ENCODE measurements at places on chromosomes 2 and 18.

DNA sequence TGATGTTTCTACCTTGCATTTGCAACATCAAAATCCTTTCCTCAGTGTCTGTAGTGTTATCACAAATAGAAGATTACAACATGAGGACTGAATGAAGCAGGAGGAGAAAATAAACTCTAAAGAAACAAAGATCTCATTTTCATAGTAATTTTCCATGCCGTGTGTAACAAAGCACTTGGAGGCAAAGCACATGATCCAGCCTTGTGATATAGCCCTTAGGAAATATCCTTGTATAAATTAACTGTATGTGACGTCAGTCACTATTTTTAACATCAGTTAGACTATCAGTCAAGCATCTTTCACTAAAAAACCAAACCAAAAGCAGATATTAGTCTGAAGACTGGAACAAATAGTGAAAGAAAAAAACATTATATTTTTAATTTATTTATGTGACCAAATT is 492.1 kb upstream of the CNTNAP5 start:
- DNase-seq: no peak

DNA sequence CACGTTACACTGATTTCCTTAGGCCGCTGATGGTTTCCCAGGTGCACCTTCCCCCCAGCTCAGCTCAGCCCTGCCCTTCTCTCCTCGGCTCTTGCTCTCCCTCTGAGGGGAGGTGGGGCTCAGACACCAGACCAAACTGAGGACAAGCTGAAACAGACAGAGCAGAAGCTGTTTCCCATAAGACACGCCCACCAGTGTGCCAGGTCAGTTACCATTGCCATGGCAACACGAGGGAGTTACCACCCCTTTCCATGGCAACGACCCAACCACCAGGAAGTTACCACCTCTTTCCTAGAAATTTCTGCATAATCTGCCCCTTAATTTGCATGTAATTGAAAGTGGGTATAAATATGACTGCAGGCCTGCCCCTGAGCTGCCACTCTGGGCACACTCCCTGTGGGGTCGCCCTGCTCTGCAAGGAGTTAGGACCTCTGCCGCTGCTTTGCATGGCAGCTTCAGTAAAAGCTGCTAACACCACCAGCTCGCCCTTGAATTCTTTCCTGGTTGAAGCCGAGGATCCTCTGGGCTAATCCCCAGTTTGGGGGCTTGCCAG is 120.9 kb upstream of the SMIM21 start:
- peak; percentile 80 for DNase-seq

DNA sequence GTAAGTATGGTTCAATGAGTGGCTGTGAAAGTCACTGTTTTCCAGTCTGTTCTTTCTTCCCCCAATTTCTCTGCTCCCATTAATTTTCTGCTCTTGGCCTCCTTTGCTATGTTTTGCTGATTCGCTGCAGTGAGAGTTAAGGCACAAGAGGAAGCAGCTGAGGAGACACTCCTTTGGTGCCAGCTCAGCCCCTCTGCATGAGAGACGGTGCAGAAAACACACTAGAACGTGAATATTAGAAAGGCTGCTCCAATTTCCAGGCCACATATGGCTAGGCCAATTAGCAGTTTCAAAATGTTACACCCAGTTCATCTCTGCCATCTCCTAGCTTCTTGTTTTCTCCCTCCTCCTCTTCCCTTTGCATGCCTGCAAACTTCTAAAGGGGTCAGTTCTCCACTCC is 38.9 kb downstream of the AKAIN1 start:
- no peak for DNase-seq

- DNase-seq: no peak
These were observed 348.1 kb downstream of the SOCS6 start for GRCh38 chr18:70636991-70637390.

DNA sequence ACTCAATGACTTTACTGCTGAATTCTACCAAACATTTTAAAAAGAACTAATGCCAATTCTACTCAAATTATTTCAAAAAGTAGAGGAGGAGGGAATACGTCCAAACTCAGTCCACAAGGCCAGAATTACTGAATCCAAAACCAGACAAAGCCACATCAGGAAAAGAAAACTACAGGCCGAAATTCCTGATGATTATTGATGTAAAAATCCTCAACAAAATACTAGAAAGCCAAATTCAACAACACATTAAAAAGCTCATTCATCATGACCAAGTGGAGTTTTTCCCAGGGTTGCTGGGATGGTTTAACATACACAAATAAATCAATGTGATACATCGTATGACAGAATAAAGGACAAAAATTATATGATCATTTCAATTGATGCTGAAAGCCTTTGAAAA is 103.9 kb upstream of the UBE2E3 start:
- no peak for DNase-seq

DNA sequence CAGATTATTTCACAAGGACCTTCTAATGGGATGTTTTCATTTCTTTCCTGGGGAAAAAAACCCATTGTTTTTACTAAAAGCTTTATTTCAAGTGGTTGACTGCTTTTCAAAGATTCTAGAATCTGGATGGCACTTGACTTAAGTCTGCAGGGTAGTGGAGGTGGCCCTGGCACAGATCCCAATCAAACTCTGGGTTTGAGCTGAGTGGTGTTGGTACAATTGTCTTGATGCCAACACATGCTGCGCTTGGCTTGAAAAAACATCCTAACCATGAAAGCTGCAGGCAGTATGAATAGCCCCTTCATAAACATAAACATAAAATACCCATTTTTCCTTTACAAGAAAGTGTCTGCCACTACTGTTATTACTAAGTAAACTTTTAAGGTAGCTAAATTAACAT is 3.6 kb downstream of the PAPOLG start:
- no peak for DNase-seq

DNA sequence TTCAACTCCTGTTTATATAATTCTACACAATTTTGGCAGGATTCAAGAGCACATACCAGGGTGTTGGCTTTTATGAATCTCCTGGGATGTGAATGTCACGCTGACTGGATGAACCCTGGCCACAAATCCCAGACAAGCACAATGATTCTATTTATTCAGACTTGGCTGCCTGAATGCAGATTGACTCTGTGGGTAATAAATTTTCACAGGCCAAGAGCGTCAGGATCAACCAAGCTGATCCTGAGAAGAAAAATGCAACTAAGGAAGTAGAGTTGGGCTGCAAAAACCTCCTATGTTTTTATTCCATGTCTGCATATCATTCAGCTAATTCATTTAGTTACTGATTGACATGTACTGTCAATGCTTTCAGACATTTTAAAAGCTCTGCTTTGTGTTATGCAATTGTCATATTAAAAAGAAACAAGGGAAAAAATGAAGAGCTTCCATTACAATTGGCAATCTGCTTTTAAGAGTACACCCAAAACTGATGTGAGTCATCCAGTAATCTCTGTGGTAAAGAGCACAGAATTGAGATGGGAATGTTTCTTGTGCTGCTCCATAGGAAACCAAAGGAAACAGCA is 173.0 kb upstream of the REV1 start:
- DNase-seq: no peak

DNA sequence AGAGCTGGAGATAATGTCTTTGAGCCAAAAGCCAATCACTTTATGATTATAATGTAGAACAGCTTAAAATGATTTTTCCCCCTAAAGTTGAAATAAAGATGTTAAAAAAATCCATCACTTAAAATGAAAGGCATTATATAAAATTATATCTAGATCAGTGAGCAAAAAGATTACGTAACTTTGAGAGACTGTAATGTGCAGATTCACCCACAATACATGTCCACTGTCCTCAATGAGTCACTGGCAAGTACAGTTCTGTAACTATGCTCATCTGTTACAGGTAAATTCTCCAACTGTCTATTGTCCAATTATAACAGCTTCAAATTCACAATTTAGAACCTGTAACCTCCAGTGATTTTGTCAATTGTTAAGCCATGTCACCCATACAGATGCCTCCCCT is 19.0 kb downstream of the FAM161A start:
- DNase-seq: no peak

GRCh38 chr2:201151127-201151981 is 31.6 kb upstream of the CASP10 start:
- no peak for DNase-seq

DNA sequence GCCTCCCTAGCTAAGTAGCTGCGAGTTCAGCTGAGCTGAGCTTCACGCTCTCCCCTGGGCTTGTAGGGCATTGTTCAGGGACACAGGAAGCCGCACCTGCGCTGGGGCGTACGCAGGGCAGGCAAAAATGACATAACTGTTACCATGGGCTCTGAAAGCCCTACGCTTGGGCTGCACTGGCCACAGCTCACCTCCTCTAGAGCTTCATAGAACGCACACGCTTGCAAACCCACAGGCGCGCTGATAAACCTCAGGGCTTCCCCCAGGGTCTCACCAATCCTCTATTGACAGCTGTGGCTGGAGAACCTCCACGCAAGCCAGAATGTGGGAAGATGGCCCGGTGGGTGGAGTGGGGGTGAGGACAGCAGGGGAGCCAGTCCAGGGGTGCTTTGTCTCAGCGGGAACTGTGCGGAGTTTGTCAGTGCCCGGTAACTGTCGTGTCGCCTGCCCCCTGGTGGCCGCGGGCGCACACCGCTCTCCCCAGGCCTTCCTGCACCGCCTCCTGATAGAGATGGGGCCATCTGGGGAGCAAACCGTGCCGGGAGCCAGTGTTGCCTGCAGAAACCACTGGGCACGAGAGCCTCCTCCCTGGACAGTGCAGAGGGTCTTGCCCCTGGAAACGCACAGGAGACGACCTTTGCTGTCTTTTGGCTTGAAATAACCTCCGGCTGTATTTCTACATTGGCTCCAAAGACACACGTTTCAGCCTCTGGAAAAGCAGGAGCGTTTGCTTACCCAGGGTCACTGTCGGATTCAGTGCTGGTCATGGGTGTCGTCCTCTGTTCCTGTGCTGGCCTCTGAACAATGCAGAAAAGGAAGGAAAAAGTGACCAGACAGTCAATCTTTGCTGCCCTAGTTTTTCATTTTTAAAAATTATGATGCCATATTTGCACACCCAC is 17.0 kb upstream of the CIDEA start:
- DNase-seq: no peak

DNA sequence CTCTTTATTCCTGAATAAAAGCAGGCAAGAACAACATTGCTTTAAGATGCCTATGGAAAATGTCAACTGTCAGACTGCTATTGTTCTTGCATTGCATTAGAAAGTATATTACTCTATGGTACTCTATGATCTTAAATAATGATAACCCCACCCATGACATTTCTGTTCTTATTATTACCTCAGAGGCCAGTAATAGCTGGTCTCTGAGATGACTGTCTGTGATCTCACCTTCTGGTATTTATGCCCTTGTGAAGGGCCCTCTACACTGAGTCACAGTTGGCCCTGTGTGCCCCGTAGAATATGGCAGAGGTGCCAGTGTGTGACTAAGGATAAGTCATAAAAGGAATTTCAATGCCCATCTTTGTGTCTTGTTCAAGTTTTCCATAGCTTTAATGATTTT is 61.0 kb downstream of the SPP2 start:
- DNase-seq: no peak

- DNase-seq: no peak
These were observed 4.8 kb downstream of the RESP18 start for GRCh38 chr2:219327719-219328118.

DNA sequence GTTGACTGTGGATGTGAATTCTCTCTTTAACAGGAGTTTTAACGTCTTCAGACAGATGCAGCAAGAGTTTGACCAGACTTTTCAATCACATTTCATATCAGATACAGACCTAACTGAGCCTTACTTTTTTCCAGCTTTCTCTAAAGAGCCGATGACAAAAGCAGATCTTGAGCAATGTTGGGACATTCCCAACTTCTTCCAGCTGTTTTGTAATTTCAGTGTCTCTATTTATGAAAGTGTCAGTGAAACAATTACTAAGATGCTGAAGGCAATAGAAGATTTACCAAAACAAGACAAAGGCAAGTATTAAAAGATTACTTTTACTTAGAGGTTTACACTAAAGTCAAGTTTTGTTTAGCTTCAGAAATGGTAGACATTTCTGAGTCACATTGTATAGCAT is 30.2 kb upstream of the TYMS start:
- DNase-seq: no peak

DNA sequence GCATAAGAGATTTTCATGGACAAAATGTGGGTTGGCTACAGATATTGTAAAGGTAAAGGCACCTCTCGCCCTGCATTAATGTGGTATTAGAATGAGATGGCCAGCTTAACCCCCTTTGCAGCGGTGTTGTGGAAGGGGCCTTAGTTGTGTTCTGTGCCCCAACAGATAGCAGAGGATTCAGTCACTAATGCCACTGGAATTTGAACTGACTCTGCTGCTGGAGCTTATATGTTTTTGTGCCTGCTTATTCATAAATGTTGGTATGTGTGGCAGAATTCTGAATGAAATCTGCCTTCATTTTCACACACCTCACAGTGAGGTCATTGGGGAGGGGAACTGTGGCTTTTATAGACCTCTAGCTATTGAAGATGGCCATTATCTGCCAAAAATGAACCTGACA is 90.7 kb upstream of the ITGA6 start:
- DNase-seq: no peak

GRCh38 chr18:79429785-79430281 is 34.1 kb downstream of the NFATC1 start:
- DNase-seq: no peak

DNA sequence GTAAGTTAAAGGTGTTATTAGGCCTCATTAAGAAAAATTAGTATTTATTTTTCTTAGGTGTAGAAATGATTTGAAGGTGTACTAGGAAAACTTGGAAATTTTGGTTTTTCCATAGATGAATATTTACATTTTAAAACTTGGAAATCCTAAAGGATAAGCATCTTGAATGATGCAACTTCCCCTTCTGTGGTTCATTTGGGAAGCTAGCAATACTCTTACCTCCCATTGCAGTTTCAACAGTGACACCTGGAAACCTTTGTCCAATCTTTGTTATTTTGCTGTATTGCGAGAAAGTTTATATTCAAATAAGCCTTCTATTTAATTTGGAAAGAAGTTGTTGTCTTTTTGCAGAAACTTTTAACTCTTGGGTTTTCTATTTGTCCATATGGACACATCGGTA is 68.5 kb downstream of the ZEB2 start:
- no peak for DNase-seq

GRCh38 chr2:235495373-235496238 is 1.8 kb downstream of the AGAP1 start:
- no peak for DNase-seq

- no peak for DNase-seq
These were observed 207.6 kb upstream of the TANK start for GRCh38 chr2:160952464-160953254.

DNA sequence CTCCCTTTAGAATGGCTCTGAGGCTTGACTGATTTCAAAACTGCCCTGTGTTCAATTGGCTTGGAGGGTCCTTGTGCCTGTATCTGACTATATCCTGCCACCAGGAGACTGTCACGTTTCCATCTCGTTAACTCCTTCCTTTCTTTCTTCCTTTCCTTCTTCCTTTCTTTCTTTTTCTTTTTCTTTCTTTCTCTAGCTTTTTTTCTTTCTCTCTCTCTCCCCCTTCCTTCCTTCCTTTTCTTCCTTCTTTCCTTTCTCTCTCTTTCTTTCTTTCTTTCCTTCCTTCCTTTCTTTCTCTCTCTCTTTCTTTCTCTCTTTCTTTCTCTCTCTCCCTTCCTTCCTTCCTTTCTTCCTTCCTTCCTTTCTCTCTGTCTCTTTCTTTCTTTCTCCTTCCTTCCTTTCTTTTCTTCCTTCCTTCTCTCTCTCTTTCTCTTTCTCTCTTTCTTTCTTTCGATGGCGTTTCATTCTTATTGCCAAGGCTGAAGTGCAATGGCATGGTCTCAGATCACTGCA is 38.1 kb upstream of the EML6 start:
- DNase-seq: no peak
